ENCODE measurements at places on chromosomes 12 and 14.

DNA sequence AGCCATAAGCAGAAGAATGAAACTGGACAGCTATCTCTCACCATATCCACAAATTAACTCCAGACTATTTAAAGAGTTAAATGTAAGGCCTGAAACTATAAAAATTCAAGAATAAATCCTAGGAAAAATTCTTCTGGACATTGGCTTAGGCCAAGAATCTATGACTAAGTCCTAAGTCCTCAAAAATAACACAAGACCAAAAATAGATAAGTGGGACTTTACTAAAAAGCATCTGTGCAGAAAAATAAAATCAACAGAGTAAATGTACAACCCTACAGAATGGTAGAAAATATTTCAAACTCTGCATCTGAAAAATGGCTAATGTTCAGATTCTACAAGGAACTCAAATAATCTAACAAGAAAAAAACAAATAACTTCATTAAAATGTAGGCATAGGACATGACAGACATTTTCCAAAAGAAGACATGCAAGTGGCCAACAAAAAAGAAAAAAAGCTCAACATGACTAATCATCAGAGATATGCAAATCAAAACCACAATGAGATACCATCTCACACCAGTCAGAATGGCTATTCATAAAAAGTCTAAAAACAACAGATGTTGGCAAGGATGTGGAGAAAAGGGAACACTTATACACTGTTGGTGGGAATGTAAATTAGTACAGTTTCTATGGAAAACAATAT is 61.0 kb upstream of the PPFIA2 start:
- no peak for DNase-seq

DNA sequence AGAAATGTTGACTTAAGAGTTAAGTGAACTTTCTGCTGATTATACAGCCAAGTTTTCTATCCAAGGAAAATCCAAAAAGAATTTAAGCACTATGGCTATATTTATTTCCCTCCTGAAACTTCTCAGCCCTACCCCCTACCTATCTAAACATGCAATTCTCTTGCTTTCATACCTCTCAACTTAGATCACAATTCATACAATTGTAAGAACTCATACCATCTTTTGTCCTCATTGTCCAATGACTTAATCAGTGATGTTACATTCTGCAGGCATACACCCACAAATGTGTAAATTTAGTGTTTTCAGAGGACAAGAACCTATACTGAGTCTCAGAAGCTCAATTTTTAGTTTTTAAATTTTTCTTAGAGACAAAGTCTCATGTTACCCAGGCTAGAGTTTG is 62.1 kb downstream of the ZFC3H1 start:
- DNase-seq: no peak

DNA sequence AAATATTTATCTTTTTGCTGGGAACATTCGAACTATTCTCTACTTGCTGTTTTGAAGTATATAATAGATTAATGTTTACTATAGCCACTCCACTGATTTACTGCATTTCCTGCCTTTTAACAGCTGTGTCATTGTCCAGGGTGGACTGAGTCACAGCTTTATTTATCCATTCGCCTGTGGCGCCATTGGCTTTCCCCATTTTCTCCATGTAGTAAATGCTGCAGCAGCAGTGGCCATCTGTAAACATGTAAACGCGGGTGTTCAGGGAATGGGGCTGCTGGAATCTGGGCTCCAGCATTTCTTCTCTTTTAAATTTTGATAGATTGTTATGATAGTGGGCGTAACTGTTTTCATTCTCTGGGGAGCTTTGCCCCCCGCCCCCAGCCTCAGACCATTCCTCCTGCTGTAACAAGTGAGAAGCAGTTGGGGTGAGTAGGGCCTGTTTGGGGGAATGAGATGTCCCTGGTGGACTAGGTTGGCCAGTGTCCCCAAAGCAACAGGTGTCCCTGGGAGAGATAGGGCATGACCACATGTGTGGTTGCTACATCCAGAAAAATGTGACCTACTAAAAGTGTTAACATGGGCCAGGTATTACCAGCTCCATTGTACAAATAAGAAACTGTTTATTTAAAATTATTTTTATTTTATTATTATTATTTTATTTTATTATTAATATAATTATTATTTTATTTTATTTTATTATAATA is 32.9 kb downstream of the RIN3 start:
- DNase-seq: no peak

DNA sequence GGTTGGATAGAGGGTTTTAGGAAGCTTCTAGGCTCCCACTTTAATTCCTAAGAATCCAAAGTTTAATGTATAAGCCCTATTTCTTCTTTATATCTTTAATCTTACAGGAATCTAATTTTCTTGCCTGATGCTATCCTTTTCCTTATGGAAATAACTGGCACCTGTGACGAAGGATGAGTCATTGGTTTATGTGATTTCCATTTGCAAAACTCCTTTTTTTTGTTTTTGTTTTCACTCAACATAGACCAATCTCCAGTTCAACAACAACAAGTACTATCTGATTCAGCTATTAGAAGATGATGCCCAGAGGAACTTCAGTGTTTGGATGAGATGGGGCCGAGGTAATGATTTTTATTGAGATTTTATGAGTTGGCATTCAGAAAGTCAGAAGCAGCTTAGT is 6.8 kb downstream of the PARP2 start:
- DNase-seq: no peak

DNA sequence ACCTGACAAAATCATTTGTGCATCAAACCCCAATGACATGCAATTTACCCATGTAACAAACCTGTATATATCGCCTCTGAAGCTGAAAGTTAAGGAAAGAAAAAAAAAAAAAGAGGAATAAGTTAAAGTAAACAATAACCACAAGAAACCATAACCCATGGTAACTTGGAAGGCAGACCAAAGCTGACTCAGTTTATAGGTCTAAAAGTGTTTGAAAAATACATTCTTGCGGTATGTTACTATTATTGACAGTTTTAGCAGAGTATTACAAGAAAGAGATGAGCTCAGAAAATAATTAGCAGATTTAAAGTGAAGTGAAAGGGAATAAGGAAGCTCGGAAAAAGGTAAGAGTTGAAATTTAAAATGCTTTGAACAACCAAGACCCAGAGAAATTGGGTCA is 34.4 kb upstream of the MGAT4C start:
- DNase-seq: no peak

- DNase-seq: no peak
Observed at GRCh38 chr12:97560786-97561618, 98.4 kb downstream of the RMST start.

- no peak for DNase-seq
Observed at GRCh38 chr14:73567951-73568885, 795 bp upstream of the ACOT2 start.

DNA sequence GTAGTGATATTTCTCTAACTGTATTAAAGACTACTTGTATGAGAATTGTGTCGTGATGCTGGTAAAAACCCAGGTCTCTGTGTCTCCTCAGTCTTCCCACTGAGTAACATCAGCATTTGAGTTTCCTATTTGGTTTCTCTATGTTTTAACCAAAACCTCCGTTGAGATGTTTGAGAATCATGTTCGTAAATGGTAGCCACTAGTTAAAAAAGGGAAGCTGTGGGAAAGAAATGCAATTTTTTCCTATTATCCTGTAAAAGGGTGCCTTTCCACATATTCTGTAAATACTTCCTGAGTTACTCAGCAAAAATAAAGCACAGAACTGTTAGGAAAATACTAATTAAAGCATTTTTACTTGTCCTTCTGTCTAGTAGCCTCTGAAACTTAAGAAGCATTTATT is 7.0 kb downstream of the CLEC1B start:
- no peak for DNase-seq

GRCh38 chr12:124466216-124467128 is 100.9 kb downstream of the NCOR2 start:
- DNase-seq: no peak

GRCh38 chr12:1650260-1650977 is 21.4 kb downstream of the WNT5B start:
- DNase-seq: no peak

DNA sequence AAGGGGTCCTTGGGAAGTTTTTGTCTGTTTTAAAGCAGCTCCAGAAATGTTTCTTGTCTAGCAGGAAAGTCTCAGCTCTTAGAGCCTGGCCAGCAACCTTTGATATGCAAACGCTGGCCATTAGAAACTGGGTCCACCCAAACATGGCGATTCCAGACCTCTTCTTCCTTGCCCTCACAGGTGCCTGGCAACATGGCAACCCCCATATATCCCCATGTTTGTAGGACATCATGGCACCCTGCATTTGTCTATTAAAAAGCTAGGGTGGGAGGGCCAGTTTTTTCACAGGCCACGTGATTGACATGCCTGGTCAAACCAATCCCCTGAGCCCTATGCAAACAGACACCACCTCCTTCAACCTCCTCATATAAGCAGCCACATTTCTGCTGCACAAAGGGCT is 848.7 kb upstream of the FOXG1 start:
- no peak for DNase-seq

DNA sequence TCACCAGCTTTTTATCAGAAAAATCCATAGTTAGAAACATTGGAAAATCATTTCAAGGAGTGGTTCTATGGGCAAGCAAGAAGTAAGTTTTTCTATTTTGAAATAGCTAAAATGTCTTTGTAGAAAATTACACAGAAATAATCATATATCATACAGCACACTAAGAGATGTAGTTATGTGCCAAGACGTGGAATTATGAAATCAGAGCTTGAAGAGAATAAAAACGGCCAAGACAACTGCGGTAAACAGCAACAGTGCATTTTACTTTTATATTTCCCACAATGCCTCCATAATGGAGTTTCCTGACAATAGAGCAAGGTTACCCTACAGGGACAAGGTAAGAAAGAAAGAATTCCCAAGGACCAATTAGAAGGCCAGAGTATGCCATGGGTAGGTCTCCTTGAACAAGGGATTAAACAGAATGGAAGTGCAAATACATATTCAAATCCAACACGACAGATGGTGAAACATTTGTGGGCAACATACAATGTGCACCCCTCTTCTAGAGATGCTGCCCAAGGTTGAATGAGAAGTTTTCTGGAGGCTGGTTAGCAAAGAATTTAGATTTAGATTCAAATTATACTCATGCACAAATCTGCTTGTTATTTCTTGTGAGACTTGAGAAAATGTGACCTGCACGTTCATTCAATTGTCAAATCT is 76.1 kb upstream of the BTG1 start:
- DNase-seq: no peak

DNA sequence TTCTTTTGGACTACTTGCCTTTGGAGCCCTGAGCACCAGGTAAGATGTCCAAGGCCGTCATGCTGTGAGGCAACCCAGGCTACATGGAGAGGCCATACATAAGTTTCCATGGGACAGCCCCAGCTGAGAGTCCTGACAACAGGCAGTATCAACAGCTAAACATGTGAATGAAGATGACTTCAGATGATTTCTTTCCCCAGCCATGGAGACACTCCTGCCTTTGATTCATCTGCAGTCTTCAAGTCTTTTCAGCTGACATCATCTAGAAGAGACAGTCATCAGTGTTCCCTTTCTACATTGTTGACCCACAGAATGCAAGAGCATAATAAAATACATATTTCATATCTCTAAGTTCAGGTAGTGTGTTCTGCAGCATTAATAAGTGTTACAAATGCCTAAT is 398.7 kb downstream of the BTG1 start:
- DNase-seq: no peak

- no peak for DNase-seq
Observed at GRCh38 chr12:56234746-56235436, 5.0 kb downstream of the SLC39A5 start.

- no peak for DNase-seq
Observed at GRCh38 chr12:28563286-28563685, 373.0 kb downstream of the CCDC91 start.

- DNase-seq: no peak
Observed at GRCh38 chr12:120169946-120170345, 24.6 kb downstream of the GCN1 start.

GRCh38 chr14:22594156-22594716 is 3.9 kb upstream of the ABHD4 start:
- no peak for DNase-seq

GRCh38 chr12:107405436-107405835 is 280.2 kb upstream of the PWP1 start:
- no peak for DNase-seq

- DNase-seq: no peak
Observed at GRCh38 chr12:70007687-70008086, 182.7 kb downstream of the MYRFL start.

GRCh38 chr14:69643430-69644200 is 32.2 kb downstream of the SUSD6 start:
- DNase-seq: peak; percentile 87

DNA sequence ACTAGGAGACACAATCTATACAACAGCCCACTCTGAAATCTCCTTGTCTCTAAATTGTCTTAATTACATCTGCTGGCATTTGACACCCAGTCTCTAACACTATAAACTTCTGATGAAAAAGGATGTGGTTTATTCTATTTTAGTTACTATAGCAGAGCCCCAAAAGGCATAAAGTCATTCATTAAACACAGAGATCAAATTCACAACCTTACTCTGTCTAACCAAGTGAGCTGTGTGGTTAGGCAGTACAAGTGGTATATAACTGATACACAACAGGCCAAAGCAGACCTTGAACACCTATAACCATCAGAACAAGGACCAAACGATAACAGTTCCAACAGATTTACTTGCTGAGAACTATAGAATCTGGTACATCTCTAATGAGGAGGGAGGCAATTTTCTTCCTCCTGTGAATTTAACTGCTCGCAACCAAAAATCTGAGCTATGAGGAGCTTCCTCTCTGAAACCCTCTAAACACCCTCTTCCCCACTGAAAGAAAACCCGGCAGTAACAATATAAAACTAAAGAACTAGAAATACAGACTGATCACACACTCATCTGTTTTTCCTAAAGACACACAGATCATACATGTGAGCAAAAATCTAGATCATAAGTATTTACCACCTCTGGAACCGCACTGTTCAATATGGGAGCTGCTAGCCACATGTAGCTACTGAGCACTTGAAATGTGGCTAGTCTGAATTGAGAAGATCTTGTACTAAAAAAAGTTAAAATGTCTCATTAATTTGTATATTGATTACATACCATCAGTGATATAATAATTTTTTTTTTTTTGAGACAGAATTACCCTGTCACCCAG is 17.7 kb downstream of the SPPL3 start:
- no peak for DNase-seq

GRCh38 chr14:86035882-86036281 is 505.9 kb downstream of the FLRT2 start:
- DNase-seq: no peak

DNA sequence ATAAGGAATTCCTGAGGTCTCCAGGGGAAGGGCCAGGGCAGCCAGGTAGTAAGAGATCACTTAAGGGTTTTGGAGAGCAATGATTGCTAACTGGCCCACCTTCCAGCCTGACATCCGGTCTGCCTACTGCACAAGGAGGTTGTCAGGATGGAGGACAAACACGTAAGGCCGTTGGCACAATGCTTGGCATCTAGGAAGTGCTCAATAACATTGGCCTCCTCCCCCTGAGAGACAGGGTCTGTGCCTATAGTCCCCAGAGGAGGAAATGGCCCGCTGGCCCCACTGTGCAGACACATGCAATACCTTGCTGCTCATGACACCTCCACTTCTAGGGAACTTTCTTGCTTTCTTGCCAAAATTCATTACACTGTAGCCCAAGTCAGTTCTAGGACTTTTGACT is 73.2 kb downstream of the NTF3 start:
- no peak for DNase-seq

Data from keratinocyte (primary cell).